Activated CD8-positive, alpha-beta memory T cell treated with anti-CD3 and anti-CD28 coated beads, Interleukin-2, amount 50 U/mL, for 48 hours (primary cell): ENCODE measurements at places on chromosomes 2 and 18.

DNA sequence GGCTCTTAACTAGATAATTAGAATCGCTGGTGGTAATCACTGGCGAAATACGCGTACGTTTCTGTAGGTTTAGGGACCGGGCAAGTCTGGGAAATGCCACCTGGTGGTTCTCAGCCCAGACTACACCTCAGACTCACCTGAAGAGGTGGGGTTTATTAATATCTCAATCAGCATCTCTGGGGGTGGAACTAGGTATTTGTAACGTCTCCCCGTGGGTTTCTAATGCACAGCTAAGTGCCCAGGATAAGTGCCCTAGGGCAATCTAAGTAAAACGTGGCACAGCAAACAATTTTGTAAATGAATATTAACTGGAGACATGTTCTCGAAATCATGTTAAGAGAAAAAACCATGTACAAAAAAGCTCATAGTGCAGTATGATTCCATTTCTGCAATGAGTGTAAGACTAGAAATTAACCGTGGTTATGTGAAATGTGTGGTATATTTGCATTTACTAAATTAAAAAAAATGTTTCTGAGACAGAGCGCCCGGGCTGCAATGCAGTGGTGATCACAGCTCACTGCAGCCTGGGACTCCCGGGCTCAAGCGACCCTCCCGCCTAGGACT, 760 bp upstream of the CNOT11 start:
- no peak for DNase-seq

DNA sequence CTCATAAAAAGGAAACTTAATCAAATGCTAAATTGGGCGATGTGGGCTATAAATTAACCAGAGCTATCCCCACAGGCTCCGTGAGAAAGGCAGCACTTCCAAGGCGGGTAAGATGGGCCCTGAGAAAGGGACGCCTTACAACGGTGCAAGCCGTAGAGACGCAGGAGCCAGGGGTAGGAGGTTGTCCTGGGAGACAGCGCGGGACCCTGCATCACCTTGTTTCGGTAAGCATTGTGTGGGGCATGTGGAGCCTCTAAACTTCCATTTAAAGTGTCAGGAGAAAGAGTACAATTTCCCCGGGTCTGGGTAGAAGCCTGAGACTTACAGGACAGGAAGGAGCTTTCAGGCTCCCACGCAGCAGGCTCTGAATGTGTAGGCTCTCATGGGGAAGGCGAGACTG, 1.2 kb upstream of the PER2 start:
- DNase-seq, result no peak

DNA sequence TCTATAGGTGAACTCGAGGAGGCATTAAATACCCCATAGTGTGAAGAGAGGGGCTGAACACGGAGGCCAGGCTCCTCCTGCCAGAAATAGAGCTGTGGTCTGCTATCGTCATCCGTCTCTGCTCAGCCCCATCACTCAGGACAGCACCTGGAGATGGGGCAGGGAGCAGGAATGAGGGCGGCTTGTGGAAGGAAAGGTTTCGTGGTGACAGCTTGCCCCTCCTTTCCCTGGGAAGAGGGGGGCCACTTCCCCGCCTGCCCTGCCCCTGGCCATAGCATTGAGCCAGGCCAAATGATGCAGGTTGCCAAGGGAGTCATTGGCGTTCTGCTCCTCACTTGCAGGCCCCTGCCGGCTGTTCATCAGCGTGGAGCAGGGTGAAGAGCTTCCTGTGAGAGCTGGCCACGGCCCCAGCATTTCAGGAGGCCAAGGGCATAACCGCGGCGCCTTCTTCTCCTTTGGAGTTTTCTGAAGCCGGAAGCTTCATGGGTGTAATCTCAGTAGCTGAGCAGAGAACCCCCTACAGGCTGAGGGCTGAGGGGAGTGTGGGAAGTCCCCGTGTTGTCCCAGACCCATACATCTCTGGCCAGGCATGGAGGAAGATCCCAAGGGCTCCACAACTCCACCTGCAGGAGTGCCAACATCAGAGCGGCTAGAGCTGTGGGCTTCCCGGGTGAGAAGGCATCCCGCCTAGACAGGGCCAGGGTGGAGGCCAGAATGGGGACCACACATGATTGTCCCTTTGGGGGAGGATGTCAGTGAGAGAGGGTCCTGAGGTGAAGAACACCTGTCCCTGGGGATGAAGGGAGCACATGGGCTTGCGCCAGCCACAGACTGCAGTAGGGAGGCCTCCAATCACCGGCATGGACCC, 112.5 kb upstream of the GLI2 start:
- DNase-seq, result no peak

DNA sequence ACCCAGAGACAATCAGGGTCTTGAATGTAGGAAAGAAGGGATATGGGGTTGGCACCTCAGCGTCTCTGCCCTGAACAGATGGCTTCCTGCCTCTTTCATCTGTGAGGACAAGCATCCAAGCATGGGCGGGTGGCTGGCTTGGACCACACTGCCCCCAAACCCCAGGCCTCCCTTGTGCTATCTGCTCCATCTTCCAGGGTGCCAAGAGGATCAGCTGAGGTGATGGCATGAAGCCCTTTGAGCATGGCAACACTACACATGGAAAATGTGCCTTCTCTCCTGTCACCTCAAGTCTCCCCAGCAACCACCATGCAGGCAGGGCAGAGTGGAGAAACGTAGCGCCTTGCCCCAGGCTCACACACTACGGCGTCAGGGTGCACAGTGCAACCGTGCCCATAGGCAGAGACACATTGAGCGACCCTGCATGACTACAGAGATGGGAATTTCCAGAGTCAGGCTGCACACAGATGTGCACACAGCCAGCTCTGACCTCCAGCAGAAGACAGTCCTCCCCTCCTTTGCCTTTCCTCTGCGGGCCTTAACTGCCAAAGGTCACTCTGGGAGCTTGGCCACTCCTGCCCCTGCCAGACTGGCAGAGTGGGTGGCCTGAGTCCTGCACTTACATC, 1.5 kb downstream of the KCNIP3 start:
- DNase-seq, result no peak

DNA sequence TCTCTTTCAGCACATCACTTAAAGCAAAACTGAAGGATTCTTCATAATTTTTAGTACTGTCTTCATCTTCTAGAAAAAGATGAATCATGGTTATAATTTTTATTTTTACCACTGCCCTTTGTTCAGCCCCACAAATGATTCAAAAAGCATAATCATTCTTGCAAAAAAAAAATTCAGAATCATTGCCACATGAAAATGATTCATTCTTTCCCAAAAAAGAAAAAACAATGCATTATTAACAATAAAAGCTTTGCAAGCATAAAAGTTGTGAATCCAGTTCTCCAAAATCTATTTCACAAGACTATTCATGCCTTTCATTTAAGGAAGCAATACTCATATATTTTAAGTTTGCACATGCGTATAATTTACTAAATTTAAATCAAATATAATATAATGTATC, 204.8 kb downstream of the RBM43 start:
- DNase-seq, result no peak

DNA sequence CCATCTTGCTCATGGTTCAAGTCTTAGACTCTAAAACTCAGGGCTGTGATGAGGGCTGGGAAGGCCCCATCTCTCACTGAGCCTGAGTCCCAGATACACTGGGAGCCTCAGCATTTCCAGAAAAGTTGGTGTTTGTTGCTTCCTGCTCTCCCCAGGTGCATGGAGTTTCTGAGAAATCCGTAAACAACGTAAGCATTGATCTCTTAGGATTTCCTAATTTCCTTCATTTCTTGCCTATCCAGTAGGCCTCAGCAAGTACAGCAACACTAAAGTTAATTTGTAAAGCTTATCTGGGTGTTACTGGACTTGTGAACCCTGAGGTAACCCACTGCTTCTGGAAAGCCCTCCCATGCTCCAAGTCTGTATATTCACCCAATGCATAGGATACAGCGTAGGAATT, 199.4 kb upstream of the SIX3 start:
- DNase-seq, result no peak

- no peak for DNase-seq
Measured at GRCh38 chr2:225998653-225999052, 599.1 kb downstream of the NYAP2 start.

DNA sequence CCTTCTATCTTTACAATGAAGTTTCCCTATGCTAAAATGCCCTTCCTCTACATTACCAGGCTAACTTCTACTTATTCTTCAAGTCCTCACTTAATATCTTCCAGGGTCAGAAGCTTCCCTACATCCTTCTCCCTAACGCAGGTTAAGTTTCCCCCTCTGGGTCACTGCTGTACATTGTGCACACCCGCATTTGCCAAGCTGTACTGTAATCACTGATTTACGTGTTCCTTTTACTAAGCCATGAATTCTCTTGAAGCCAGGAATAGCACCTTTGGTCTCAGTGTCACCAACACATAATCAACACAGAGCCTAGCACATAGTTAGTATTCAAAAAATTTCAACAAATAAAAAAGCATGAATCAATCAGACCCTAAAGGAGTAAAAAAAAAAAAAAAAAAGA, 22.3 kb downstream of the ACVR1 start:
- no peak for DNase-seq

- DNase-seq, result no peak
Measured at GRCh38 chr18:41783065-41783818, 171.8 kb upstream of the PIK3C3 start.
